Right cardiac atrium (tissue), 5 donors: ENCODE measurements at places on chromosomes 12 and 14.

- no peak for DNase-seq
Measured at GRCh38 chr12:130224613-130225012, 62.3 kb downstream of the FZD10 start.

- no peak for DNase-seq
Measured at GRCh38 chr12:23504641-23505399, 444.6 kb downstream of the SOX5 start.

DNA sequence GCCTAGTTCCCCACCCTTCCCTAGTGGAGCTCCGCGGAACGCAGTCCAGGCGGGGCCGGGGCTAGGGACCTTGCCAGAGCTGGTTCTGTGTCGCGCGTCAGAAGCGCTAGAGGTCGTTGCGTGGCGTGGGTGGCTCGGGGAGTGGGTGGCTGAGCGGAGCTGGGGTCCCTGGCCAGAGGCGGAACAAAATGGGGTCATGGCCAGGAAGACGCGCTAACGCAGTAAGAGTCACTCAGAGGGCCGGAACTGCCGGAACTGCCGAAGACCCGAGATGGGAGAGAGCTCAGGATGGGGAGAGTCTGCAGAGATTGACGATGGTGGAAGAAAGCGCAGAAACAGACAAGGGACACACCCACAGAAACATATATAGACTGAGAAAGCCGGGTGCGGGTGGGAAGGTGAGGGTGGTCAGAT is 4.8 kb downstream of the DGKA start:
- DNase-seq: peak; percentile 82

DNA sequence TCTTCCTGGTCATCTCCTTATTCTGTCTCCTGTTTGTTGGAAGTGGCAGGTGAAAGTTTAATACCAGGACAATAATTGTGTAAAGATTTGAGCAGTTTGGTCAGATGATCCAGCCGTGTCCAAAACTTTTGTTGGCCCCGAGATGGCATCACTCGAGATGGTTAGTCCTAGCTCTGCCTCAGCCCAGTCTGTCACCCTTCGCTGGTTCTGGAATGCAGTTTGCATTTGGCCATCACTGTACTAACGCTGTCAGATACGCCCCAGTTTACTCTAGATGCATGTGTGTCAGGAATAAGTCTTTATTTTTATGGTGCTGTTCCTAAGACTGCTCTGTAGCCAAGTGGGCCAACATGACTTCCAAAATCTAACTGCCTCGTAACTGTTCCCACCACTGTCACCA is 79.6 kb downstream of the MOK start:
- DNase-seq: no peak

DNA sequence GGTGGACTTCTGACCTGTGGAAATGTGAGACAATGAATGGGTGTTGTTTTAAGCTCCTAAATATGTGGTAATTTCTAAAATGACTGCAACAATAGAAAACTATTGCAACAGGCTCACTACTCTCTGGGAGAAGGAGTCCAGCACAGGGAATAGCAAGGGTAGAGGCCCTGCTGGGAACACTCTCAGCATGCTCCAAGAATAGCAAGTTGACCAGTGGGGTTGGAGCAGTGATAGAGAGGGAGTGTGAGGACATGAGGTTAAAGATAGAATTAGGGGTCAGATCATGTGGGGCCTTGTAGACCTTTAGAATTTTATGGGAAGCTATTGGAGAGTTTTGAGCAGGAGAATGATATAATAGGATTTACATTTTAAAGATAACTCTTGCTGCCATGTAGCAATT is 346.7 kb upstream of the CCDC196 start:
- DNase-seq: no peak

GRCh38 chr12:82047446-82047845 is 288.3 kb upstream of the PPFIA2 start:
- no peak for DNase-seq

GRCh38 chr12:116174006-116174405 is 103.5 kb downstream of the MED13L start:
- no peak for DNase-seq

- DNase-seq: no peak
Measured at GRCh38 chr12:32902287-32902997, 5.9 kb upstream of the PKP2 start.

DNA sequence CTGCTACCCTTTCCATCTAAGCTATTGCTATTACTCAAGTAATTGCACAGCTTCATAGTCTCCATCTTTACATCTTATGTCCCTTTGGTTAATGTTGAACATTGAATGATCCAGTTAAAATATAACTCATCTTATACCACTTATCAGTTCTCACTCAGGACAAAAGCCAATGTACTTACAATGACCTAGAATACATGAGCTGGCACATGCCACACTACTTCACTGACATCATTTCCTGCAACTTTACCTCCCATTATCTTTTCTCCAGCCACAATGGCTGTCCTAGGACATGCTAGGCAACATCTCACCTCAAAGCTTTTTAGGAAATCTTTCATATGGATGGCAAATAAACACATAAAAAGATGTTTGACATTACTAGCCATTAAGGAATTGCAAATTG is 309.2 kb downstream of the FOXG1 start:
- no peak for DNase-seq

GRCh38 chr12:108323581-108323980 is 15.5 kb downstream of the CMKLR1 start:
- no peak for DNase-seq

DNA sequence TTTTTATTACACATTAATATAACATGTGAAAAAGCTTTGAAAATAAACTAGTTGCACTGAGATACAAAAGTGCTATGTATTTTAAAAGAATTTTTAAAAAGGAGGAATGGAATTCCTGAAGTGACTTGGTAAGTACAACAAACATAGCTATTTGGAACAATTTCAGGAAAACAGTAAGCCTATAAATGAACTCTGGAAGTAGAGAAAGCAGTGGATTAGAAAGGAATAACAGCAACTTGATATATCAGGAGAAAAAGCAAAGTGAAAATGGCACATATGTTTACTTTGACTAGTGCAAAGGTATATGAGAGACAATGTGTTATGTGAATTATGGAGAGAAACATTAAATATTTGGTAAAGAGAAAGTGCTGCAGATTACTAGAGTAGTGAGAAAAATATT is 811.7 kb downstream of the C12orf50 start:
- no peak for DNase-seq

- no peak for DNase-seq
Measured at GRCh38 chr12:89960607-89961394, 252.2 kb upstream of the ATP2B1 start.

DNA sequence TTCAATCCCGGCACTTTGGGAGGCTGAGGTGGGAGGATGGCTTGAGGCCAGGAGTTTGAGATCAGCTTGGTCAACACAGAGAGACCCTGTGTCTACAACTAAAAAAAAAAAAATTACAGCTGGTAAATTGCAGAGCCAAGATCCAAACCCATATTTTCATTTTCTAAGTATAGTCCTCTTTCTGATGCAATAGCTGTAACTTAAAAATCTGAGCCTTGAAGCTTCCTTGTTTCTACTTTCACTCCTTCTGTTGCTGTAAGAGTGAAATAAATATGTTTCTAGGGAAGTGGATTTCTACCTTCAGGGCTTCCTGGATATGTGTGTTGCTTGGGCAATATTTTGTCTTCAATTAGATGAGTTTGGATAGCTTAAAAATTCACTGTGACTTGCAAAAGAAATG is 42.0 kb upstream of the PRICKLE1 start:
- no peak for DNase-seq
